ENCODE measurements at places on chromosomes 1 and 21. TPM values are rescaled to one million over a fixed set of nuclear protein-coding genes. Genes with fewer than 3 reads are reported as not detected.

- H3K27me3 ChIP-seq: no peaks in the 10 kb centered on the region
- no peak overlapping the region for H3K27ac ChIP-seq
- H3K4me3 ChIP-seq: no peak overlapping the region
- no peaks in the 10 kb centered on the region for H3K4me1 ChIP-seq
- DNase-seq: no peak
Measured at GRCh38 chr1:224406216-224406615, 28.4 kb downstream of the WDR26 start.

GRCh38 chr1:56715156-56715555, 70.0 kb downstream of the PRKAA2 start:
- no peaks in the 10 kb centered on the region for H3K36me3 ChIP-seq
- no peak overlapping the region for H3K4me3 ChIP-seq
- no peak for DNase-seq
- H3K4me1 ChIP-seq: no peaks in the 10 kb centered on the region

GRCh38 chr1:219090607-219091006, 83.1 kb upstream of the LYPLAL1 start:
- no peaks in the 10 kb centered on the region for H3K36me3 ChIP-seq
- DNase-seq: no peak
- H3K27me3 ChIP-seq: no peaks in the 10 kb centered on the region
- H3K4me1 ChIP-seq: no peaks in the 10 kb centered on the region

ABCA4 gene
- total RNA-seq: 0.44 TPM

OMA1 gene
- total RNA-seq: 14.6 TPM

GRCh38 chr1:54371942-54372275, 34.3 kb downstream of the SSBP3 start:
- no peak overlapping the region for H3K27ac ChIP-seq
- H3K36me3 ChIP-seq: no peaks in the 10 kb centered on the region
- DNase-seq: no peak
- H3K4me3 ChIP-seq: no peak overlapping the region
- no peaks in the 10 kb centered on the region for H3K4me1 ChIP-seq

DNA sequence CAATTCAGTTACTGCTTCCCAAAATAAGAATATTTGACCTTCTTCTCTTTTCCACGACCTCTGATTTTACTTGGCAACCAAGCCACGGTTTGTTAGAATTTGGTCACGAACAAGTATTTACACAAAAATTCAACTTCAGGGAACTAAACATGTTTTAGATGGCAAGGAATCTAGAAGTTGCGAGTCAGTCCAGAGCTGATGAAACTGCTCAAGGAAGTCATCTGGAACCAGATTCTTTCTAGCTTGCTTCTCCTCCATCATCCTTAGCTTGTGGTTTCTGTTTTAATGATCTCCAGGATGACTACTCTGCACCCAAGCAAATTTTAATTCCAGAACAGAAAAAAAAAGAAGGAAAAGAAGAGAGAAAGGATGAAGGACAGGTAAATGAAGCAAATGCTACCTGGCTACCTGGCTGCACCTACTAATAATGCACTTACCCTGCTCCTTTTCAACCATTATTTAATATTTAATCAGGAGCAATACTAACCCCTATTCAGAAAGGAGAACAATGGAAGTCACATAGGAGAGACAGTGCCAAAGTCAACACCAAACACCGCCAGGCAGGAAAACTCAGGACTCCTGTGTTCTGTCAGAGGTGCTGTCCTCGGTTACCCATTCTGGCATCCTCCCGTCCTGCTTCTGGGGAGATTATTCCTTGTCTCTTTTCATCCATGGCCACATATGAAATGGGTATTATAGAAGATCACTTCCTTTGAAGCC, 54.2 kb upstream of the RGS7 start:
- no peaks in the 10 kb centered on the region for H3K4me1 ChIP-seq
- no peak overlapping the region for H3K4me3 ChIP-seq
- no peak overlapping the region for H3K27ac ChIP-seq
- H3K36me3 ChIP-seq: no peaks in the 10 kb centered on the region
- H3K27me3 ChIP-seq: no peaks in the 10 kb centered on the region

DNA sequence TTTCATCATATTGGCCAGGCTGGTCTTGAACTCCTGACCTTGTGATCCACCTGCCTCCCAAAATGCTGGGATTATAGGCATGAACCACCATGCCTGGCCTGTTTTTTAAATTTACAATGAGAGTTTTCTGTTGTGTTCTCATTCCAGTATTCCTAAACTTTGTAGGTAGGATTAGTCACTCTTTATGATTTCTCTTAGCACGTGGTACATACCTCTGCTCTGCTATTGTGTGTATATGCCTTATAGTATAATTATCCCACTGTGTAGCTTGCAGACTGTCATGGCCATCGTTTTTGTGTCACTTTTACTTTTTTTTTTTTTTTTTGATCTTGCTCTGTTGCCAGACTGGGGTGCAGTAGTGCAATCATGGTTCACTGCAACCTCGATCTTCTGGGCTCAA, 14.5 kb downstream of the PATJ start:
- no peaks in the 10 kb centered on the region for H3K27me3 ChIP-seq
- H3K36me3 ChIP-seq: no peaks in the 10 kb centered on the region
- H3K27ac ChIP-seq: no peak overlapping the region
- DNase-seq: no peak
- H3K4me1 ChIP-seq: peaks cover 28% of the 10 kb centered on the region

DNA sequence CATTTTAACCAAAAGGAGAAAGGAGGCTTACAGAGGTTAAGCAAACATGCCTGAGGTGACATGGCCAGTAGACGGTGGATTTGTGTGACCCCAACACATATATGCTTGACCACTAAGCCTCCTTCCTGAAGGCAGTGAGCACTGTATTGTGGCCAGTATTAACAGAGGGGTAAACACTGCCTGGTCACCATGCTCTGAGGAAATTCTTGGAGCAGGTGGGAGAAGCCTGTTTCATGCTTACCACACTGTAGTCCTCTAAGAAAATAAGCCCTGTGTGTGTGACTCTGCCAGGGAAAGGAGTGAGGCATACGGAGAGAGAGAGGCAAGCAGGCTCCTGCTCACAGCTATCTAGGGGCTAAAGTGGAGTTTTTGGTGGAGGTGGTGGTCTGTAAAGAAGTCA, 102.7 kb downstream of the KCND3 start:
- no peaks in the 10 kb centered on the region for H3K36me3 ChIP-seq
- no peak overlapping the region for H3K27ac ChIP-seq
- no peaks in the 10 kb centered on the region for H3K4me1 ChIP-seq
- no peak for DNase-seq
